B cell (primary cell): ENCODE measurements at places on chromosomes 6 and 20.
A peak's percentile ranks its signal among the peaks of the same experiment; 100 is the strongest.

DNA sequence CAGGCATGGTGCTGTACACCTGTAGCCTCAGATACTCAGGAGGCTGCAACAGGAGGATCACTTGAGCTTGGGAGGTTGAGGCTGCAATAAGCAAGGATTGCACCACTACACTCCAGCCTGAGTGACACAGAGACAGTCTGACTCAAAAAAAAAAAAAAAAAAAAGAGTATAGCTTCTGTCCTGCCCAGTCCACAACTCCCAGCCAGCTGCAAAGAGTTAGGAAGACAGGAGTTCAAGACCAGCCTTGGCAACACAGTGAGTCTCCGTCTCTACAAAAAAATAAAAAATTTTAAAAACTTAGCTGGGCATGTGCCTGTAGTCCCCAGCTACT lies 28.3 kb upstream of the TLDC2 start:
- peak overlapping the region; percentile 97 for H3K27ac ChIP-seq
- no peak overlapping the region for H3K4me3 ChIP-seq
- H3K27me3 ChIP-seq = no peaks in the 10 kb centered on the region
- H3K36me3 ChIP-seq = no peaks in the 10 kb centered on the region
- no peak for DNase-seq

GRCh38 chr20:16929756-16930155 lies 181.6 kb downstream of the OTOR start:
- no peaks in the 10 kb centered on the region for H3K27me3 ChIP-seq
- H3K27ac ChIP-seq = no peak overlapping the region
- DNase-seq = no peak
- no peaks in the 10 kb centered on the region for H3K36me3 ChIP-seq
- H3K4me1 ChIP-seq = no peaks in the 10 kb centered on the region

- H3K27ac ChIP-seq = no peak overlapping the region
- H3K36me3 ChIP-seq = no peaks in the 10 kb centered on the region
- no peaks in the 10 kb centered on the region for H3K4me1 ChIP-seq
- DNase-seq = no peak
- no peaks in the 10 kb centered on the region for H3K27me3 ChIP-seq
Measured at GRCh38 chr20:7966176-7966575, 25.9 kb upstream of the HAO1 start.

GRCh38 chr6:6602262-6602661 lies 13.7 kb downstream of the LY86 start:
- no peak for DNase-seq
- no peak overlapping the region for H3K4me3 ChIP-seq
- H3K27me3 ChIP-seq = no peaks in the 10 kb centered on the region
- H3K27ac ChIP-seq = no peak overlapping the region
- peaks cover 2% of the 10 kb centered on the region for H3K36me3 ChIP-seq

DNA sequence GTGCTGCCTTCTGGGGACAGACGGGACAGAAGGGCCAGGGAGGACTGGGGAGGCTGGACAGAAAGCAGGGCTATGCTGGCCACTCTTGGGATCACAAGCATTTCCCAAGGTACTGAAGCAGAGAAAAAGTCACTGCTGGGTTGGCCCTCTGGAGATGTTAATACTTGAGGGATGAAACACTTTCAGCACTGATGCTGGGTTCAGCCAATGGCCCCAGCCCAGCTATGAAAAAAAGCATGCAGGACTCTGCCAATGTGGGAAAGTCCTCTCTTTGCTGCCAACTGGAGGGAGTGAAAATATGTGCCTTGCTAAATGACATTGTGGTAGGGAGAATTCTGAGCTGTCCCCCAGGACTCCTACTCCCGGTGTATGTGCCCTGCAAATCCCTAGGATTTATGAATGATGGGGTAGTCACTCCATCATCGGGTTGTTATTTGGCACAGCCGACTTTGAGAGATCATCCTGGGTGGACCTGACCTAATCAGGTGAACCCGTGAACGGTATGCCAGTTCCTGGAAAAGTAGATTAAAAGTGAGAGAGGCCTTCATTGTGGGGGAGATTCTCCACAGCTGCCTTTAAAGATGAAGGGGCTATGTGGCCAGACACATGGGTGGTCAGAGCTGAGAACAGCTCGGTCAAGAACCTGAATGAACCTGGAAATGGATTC lies 119.9 kb upstream of the TRAF3IP2 start:
- no peaks in the 10 kb centered on the region for H3K36me3 ChIP-seq
- H3K27me3 ChIP-seq = no peaks in the 10 kb centered on the region
- no peak overlapping the region for H3K4me3 ChIP-seq
- H3K27ac ChIP-seq = peak overlapping the region; percentile 59

- no peaks in the 10 kb centered on the region for H3K27me3 ChIP-seq
- H3K36me3 ChIP-seq = peaks cover 5% of the 10 kb centered on the region
- peaks cover 8% of the 10 kb centered on the region for H3K4me1 ChIP-seq
Measured at GRCh38 chr20:5822569-5822968, 72.4 kb downstream of the SHLD1 start.

DNA sequence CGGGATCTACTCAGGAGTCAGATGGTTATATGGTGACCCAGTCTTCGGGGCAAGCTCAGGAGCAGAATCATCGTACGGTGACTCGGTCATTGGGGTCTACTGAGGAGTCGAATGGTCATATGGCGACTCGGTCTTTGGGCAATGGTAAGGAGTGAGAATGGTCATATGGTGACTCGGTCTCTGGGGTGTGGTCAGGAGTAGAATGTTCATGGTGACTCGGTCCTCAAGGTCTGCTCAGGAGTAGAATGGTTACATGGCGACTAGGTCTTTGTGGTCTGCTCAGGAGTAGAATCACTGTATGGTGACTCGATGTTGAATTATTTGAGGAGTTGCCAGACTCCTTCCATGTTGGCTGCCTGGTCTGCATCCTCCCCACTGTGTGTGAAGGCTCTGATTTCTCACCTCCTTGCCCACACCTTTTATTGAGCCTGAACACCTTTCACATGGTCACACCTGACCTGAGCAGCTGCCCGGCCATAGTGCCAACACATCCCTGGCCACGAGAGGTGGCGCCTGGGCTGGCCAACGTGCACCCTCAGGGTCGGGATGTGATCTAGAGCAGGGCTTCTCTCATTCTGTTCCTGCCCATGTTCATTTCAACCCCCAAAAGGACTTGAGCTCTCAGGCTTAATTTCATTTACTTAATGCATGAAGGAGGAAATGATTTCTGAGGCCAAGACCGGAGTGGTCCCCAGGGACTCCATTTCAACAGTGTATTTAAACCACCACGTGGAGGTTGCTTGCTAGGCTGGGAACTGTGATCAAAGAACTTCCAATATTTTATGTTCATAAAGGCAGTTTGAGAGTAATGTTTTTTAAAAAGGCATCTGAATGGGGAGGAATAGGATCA lies 119.5 kb downstream of the PHACTR3 start:
- no peaks in the 10 kb centered on the region for H3K36me3 ChIP-seq
- DNase-seq = no peak
- H3K4me1 ChIP-seq = no peaks in the 10 kb centered on the region

DNA sequence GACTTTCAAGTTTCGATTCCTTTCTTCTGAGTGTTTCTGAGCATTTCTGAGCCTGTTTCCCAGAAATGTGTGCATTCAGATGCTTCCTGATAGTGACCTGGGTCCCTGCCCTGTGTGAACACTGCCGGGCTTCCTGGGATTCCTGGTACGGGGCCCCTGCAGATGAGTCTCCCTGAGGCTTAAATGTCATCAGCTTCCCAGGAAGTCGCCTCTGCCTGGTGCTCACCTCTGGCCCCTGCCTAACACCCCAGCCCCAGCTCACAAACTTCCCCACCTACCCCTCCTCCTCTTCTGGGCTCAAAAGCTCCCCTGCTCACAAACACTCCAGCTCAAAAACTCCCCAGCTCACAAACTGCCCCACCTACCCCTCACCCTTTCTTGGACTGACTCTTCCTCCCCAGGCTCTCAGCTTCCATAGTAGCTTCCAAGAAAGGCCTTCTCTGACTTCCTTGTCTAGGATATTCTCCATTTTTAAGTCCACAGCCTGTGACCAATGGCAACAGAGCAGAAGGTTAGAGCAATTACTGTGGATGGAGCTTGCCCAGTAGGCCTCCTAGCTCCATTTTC lies 42.0 kb downstream of the TGM2 start:
- no peaks in the 10 kb centered on the region for H3K4me1 ChIP-seq
- no peaks in the 10 kb centered on the region for H3K27me3 ChIP-seq
- DNase-seq = no peak

DNA sequence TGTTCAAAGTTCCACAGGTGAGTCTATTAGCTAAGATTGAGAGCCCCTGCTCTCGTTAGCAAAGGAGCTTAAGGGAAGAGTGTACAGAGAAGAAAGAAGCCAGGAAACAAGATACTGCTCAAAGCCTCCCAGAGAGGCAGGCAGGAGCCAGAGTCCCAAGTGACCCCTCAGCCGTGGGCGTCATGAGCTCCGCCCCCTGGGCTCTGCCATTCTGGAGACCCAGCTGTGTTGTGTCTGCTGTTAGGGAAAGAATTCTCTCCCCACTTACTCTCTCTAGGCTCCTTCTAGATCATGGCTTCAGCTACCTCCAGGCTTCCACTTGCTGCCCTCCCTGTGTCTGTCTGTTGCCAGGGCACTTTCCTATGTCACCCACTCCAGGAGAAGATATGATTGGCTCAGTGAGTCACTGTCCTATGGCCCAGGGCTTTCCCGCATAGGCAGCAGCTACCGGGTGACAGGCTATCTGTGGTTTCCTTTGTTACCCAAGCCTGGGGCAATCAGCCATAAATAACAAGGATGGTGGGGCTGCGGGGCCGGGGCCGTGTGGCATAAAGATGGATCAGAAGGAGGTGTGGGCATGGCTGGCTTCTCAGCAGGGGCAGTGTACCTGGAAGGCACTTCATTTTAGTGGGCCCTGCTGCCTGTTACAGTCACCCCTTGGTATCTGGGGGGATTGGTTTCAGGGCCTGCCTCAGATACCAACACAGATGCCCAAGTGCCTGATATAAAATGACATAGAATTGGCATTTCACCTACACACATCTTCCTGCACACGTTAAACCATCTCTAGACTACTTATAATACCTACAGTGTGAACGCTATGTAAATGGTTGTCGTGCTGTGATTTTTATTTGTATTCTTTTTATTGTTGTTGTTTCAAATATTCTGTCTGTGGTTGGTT lies 118.9 kb downstream of the ARMC2 start:
- H3K4me3 ChIP-seq = no peak overlapping the region
- no peaks in the 10 kb centered on the region for H3K36me3 ChIP-seq
- no peak for DNase-seq
- peaks cover 8% of the 10 kb centered on the region for H3K4me1 ChIP-seq
- H3K27ac ChIP-seq = no peak overlapping the region

GRCh38 chr20:9995510-9996272 lies 39.1 kb upstream of the ANKEF1 start:
- H3K4me3 ChIP-seq = no peak overlapping the region
- no peak overlapping the region for H3K27ac ChIP-seq
- H3K4me1 ChIP-seq = no peaks in the 10 kb centered on the region
- H3K27me3 ChIP-seq = no peaks in the 10 kb centered on the region
- H3K36me3 ChIP-seq = no peaks in the 10 kb centered on the region

DNA sequence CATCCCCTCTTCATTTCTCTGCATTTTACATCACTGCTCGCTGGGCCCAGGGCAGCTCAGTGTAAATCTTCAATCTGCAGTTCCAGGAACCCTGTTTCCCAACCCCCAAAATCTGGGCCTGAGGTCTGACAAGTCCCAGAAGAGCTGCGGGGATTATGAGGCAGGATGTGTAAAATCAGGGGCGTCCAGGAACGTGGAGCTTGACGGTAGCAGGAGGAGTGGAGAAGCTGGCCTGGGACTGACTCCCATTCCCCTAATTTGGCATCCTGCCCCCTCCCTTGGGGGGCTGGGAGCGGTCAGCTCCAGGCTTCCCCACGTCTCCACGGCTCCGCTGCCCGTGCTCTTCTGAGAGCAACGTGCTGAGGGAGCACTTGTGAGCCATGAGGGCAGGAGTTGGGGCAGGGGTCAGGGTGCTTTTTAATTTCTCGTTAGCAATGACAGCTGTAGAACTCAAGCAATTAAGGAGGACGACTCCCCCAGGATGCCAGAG lies 23.4 kb upstream of the VEGFA start:
- no peaks in the 10 kb centered on the region for H3K36me3 ChIP-seq
- H3K27me3 ChIP-seq = no peaks in the 10 kb centered on the region
- no peaks in the 10 kb centered on the region for H3K4me1 ChIP-seq

GRCh38 chr20:19232997-19233794 lies 20.8 kb downstream of the SLC24A3 start:
- H3K36me3 ChIP-seq = no peaks in the 10 kb centered on the region
- no peak overlapping the region for H3K27ac ChIP-seq
- H3K4me3 ChIP-seq = no peak overlapping the region

GRCh38 chr6:96659084-96659845 lies 96.3 kb downstream of the FHL5 start:
- no peak overlapping the region for H3K4me3 ChIP-seq
- no peak overlapping the region for H3K27ac ChIP-seq
- peaks cover 6% of the 10 kb centered on the region for H3K27me3 ChIP-seq
- no peaks in the 10 kb centered on the region for H3K4me1 ChIP-seq

GRCh38 chr20:46699651-46700359 lies 9.6 kb upstream of the SLC2A10 start:
- no peak for DNase-seq
- H3K4me3 ChIP-seq = no peak overlapping the region
- H3K36me3 ChIP-seq = no peaks in the 10 kb centered on the region
- no peak overlapping the region for H3K27ac ChIP-seq
- no peaks in the 10 kb centered on the region for H3K4me1 ChIP-seq

- H3K36me3 ChIP-seq = no peaks in the 10 kb centered on the region
- H3K4me3 ChIP-seq = no peak overlapping the region
- H3K27ac ChIP-seq = no peak overlapping the region
- no peaks in the 10 kb centered on the region for H3K4me1 ChIP-seq
- no peaks in the 10 kb centered on the region for H3K27me3 ChIP-seq
Measured at GRCh38 chr20:50413088-50413500, 97.1 kb upstream of the PTPN1 start.

GRCh38 chr6:3296078-3296477 lies 37.3 kb downstream of the PSMG4 start:
- H3K27me3 ChIP-seq = peaks cover 14% of the 10 kb centered on the region
- no peak overlapping the region for H3K4me3 ChIP-seq
- H3K36me3 ChIP-seq = no peaks in the 10 kb centered on the region
- H3K27ac ChIP-seq = no peak overlapping the region
- no peaks in the 10 kb centered on the region for H3K4me1 ChIP-seq

GRCh38 chr6:74605922-74606581 lies 599.8 kb downstream of the COL12A1 start:
- no peak overlapping the region for H3K4me3 ChIP-seq
- DNase-seq = no peak
- H3K4me1 ChIP-seq = no peaks in the 10 kb centered on the region
- H3K36me3 ChIP-seq = no peaks in the 10 kb centered on the region

GRCh38 chr6:123316733-123317323 lies 319.9 kb downstream of the TRDN start:
- H3K4me1 ChIP-seq = no peaks in the 10 kb centered on the region
- H3K27me3 ChIP-seq = no peaks in the 10 kb centered on the region
- no peaks in the 10 kb centered on the region for H3K36me3 ChIP-seq
- no peak overlapping the region for H3K27ac ChIP-seq

GRCh38 chr20:50101281-50101680 lies 11.7 kb downstream of the UBE2V1 start:
- no peak for DNase-seq
- no peaks in the 10 kb centered on the region for H3K27me3 ChIP-seq
- H3K27ac ChIP-seq = no peak overlapping the region
